ENCODE measurements at places on chromosomes 1 and 21.

DNA sequence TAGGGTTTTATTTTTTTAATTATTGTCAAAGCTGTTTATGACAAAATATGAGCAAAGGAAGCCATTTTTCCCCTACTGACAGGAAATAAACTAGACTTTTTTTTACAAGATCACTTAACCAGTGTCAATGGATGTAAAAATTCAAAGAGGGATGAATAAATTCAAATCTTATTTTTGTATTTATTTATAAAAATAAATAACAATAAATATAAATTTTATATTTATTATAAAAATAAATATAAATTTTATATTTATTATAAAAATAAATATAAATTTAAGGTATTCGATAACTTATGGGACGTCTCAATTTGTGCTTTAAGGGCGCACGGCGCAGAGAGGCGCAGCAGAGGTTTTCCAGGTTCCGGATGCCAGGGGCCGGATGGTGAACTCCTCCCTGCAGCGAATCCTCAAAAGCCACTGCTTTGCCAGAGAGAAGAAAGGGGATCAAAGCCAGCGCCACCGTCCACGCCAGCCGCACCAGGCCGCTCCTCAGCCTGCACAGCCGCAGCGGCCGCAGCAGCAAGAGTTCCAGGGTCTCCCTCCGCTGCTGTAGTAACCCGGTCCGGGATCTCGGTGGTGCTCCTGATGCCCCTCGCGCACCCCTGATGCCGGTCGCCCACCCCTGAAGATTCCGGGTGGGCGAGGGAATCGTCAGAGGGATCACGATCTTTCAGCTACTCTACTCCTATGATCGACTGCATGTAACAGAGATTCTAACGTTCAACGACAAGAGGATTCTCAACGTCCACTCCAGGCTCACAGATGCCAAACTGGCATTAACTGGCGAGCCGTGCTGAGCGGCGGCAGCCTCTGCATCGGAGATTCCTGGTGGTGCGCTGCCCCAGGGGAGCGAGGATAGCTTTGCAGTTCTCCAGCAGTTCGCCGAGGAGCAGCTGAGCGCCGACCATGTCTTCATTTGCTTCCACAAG lies 28.5 kb upstream of the RLF start:
- no peak for DNase-seq

DNA sequence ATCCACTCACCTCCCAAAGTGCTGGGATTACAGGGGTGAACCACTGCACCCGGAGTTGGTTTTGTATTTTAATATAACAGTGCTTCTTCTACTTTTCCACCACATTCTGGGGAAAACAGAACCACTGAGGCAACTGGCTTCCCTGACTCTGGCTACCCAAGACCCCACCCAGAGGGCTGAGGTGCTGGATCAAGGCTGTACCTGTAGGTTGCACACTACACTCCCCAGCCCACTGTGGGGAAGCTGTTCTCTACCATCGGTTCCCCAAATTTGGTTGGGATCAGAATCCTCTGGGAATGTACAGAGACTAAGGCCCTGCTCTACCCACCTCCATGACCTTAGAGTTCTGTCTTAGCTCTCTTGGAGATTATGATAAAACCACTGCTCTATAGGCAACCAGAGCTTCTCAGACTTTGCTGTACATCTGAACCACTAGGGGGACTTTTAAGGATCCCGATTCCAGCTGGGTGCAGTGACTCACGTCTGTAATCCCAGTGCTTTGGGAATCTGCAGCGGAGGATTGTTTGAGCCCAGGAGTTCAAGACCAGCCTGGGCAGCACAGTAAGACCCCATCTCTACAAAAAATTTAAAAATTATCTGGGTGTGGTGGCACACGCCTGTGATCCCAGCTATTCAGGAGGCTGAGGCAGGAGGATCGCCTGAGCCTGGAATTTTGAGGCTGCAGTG lies 51.6 kb downstream of the GNG4 start:
- no peak for DNase-seq

DNA sequence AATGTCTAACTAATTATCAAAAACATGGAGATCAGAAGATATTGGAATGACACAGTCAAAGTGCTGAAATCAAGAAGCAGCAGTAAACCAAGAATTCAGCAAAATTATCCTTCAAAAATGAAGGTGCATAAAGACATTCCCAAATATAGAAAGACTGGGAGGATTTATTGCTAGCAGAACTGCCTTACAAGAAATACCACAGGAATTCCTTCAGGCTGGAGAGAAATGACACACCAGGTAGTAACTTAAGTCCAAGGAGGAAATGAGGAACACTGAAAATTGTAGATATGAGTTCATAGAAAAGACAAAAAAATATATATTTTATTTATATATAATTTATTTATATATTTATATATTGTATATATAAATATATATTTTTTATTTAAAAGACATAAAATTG lies 217.2 kb downstream of the RPS6KC1 start:
- no peak for DNase-seq

- no peak for DNase-seq
Measured at GRCh38 chr1:224133741-224134299, 19.9 kb downstream of the FBXO28 start.

GRCh38 chr1:1603671-1604373 lies 3.9 kb upstream of the FNDC10 start:
- DNase-seq = no peak

DNA sequence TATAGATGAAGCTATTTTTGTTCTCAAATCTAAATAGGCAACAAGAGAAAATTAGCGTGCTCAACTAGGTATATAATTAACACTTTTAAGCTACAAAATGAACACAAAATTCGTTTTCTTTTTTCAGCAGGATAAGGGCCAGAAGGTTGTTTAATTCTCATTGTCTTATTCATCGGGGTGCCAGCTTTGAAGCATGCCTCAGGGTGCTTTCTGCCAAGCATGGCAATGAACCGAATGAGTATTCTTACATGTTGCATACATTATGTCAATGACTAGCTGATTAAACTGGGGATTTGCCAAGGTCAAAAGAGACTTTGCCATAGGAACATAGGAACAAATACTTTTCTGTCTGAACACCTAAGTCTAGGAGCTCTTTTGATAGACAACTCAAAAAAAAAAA lies 102.0 kb upstream of the MAP1LC3C start:
- DNase-seq = no peak

DNA sequence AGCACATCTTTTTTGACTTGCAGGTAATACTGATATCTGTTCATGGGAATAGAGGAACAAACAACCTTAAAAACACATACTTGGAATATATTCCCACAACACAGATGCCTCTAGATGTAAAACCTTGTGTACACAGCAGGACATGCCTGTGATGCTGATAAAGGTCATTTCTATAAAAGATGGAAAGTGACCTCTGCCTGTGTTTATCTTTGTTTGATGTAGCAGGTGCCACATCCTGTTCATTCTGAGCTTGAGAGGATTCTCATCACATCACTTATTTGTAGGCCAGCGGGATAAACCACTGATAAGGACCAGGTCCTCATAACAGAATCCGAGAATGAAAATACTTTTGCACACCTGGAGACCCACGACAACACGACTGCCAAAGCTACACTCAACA lies 133.7 kb downstream of the SMYD2 start:
- no peak for DNase-seq

DNA sequence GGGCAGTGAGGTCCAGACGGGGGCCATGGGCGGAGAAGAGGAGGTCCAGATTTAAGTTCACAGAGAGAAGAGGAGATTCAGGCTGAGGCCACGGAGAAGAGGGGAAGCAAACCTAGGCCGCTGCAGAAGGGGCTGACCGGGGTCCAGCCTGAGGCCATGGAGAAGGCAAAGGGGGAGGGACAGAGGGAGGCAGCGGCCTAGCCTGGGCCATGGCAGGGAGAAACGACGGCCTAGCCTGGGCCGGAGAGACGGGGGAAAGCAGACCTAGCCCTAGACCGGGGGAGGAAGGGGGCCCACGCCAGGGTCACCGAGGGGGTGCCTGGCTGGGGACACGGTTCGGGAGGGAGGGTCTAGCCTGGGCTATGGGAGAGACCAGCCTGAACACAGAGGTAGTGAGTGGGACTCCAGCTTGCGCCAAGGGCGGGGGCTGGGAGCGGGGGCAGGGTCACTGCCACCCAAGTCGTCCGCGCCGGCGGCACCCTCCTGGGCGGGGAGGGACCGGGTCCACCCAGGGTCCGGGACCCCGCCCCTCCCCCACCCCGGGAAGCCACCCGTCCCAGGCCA lies 459 bp downstream of the CAPZB start:
- no peak for DNase-seq

DNA sequence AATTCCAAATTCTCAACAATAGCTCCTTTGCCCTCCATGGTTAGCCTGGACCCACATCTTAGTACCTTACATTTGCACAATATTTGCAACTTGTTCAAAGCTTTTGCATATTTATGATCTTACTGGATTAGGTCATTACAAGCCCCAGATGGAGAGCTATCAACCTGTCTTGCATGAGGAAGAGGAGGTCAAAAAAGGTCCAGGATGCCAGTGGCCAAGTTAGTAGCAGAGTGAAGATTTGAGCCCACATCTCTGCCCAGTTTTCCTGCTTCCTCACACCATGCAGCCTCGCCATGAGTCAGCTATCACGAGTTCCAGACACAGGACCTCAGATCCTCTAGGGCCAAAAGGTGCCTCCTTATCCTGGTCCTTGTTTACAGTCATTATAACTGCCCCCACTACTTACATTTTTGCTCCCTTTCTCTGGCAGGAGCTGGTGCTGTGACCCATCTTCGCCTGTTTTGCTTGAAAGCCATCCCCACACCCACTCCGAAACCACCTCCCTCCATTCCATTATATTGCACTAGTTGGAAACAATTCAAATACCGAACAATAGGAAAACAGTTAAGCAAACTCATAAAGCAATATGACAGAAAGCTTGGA lies 5.0 kb upstream of the AHCYL1 start:
- DNase-seq = no peak

GRCh38 chr1:38231941-38232340 lies 185.3 kb upstream of the POU3F1 start:
- DNase-seq = no peak

GRCh38 chr1:15702722-15703550 lies 18.8 kb downstream of the PLEKHM2 start:
- no peak for DNase-seq

DNA sequence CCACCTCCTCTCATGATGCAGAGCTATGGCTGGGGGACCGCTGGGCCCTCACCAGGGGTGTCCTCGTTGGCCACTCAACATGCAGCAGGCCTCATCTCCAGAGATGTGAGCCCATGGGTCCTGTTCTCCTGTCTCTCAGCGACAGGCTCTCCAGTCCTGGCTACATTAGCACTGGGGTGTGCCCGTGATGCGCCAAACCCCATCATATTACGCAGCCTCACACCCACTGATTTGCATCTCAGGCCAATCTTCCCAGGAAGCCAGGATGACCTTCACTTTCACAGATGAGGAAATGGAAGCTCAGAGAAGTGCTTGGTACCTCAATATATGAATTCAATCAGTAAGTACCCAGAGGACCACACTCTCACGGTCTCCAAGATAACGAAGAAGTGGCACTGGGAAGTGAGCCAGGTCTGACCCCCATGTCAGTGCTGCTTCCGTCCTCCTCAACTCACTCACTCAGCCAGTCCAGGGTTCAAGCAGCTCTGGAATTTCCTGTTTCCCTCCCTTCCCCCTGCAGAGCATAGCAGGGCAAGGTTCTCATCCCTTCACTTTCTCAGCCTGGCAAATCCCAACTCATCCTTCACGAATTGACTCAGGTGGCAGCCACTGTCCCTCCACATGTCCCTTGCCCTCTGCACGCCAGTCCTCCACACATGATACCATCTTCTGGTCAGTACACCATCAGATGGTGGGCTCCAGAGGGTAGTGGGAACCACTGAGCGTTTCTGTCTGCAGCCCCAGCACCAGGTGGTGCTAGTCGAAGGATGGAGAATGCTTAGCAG lies 28.9 kb upstream of the EVA1B start:
- no peak for DNase-seq

- DNase-seq = no peak
Measured at GRCh38 chr1:147527941-147528936, 13.1 kb upstream of the BCL9 start.

DNA sequence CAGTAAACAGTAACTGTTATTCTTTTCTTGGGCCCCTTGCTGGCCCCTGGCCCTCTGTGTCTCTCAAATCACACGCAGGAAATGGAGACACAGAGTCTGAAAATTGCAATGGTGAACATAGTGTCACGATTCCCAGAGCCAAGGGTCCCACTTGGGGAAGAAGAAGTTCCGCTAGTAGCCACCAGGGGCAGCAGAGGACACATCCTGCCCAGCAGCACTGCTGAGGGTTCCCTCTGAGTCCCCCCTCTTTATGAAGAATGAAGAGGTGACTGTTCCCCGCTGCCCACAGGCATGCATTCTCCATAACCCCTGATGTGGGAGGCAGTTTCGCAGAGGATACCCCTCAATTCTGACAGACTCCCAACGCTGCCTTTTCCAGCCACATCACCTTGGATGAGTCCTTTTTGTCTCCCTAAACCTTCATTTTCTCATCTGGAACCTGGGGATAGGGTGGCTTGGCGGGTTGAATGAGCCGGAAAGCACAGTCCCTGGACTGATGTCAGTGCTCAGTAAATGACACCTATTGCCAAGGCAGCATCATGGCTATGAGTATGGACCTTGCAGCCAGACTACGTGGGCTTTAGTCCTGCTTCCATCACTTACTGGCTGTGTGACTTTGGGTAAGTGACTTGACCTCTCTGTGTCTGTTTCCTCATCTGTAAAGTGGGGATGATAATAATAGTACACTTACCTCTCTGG lies 238.0 kb upstream of the TMEM51 start:
- peak; percentile 36 for DNase-seq

- no peak for DNase-seq
Measured at GRCh38 chr1:228861832-228862180, 126.5 kb downstream of the RHOU start.

- no peak for DNase-seq
Measured at GRCh38 chr1:243267914-243268653, 12.2 kb downstream of the SDCCAG8 start.

- no peak for DNase-seq
Measured at GRCh38 chr1:13764588-13765332, 64.8 kb downstream of the PRDM2 start.

DNA sequence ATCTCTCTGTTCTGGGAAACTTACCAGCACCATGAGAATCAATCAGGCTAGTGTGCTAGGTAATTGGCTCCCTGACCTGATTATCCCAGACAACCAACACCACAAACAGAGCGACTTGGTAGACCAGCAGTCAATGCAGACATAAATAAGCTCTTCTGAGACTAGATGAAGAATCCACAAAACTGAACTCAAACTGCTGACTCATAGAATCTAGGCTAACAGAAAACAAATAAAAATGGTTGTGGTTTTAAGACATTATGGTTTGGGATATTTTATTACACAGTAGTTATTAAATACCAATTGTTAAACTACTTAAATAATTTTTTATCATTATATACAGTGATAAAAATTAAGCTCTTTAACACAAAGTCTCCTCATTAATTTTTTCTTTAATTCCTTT lies 535.7 kb downstream of the COL11A1 start:
- DNase-seq = no peak

GRCh38 chr1:192461684-192462083 lies 113.9 kb upstream of the RGS1 start:
- no peak for DNase-seq
